CD4-positive, alpha-beta T cell treated with Interleukin-17A for 1 hour (primary cell): ENCODE measurements at places on chromosomes 16 and 17.

DNA sequence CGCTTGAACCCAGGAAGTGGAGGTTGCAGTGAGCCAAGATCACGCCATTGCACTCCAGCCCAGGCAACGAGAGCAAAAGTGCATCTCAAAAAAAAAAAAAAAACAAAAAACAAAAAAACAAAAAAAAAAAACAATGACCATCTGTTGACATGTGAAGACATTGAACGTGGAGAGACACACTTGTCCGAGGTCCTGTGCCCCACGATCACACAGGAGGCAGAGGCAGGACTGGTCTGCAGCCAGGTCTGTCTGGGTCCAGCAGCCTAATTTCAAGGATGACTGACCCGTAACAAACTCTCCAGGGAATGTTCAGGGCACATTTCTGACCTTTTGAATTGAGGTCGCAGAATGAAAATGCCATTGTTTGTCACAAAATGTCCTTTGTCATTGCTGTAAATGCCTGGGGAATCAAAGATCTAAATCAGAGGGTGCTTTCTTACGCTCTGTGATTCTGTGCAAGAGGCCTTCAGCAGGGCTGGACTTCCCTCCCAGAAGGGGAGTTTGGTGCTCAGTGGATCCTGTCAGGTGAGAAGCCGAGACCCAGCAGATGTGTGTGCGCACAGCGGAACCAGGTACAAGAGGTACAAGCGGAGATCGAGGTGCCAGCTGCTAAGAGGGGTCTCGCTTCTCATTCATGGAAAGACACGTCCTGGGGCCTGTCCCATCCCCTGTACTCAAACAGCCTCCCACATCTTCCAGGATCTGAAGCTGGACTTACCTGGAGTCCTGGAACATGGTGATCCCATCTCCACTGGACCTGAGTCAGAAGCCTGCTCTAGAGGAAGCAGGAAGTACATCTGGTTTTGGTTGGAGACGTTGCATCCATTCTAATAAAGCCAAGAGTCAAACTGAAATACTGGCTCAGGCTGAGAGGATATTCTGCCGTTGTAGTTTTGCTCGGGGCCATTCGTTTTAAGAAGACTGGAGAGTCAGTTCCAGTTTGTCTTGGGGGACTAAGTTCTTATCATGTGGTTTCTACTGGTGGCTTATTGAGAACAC lies 95.8 kb downstream of the IRF8 start:
- DNase-seq: no peak

GRCh38 chr17:80986046-80986445 lies 5.6 kb upstream of the CHMP6 start:
- no peak for DNase-seq

DNA sequence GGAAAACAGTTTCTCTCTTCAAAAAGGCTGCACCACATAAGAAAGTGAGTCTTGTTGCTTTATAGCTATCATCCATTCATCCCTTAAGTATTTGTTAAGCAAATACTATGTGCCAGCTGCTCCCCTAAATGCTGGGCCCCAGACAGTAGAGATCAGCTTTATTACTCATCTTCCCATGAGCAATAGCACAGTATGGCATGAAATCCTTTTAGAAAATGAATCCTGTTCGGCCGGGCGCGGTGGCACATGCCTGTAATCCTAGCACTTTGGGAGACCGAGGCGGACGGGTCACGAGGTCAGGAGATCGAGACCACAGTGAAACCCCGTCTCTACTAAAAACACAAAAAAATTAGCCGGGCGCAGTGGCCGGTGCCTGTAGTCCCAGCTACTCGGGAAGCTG lies 99.5 kb downstream of the MYO1D start:
- no peak for DNase-seq

DNA sequence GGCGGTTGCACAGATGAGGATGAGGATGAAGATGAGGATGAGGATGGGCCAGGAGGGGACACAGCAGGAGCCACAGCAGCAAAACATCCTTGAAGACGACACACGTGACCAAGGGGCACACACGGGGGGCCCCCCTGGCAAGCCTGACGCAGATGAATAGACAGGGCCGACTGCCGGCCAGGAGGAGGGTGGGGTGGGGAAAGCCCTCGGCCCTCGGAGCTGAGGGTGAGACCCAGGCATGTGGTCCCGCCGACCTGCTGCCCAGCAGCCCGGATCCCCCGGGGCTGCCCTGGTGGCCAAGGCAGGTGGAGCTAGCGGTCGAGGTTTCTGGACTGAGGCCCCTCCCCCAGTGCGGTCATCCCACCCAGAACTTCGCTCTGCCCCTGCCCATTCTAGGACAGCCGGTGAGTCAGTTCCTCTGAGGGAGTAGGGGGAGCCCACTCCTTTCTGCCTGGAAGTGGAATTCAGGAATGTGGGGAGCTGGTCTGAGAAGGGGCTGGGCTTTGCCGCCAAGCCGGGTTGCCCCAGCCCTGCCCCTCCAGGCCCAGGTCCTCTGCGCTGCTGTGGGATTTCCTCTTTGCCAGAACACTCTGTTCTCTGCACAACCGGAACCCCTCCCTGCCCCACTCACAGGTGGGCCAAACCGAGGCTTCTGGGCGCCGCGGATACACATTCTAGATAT lies 9.9 kb downstream of the CYGB start:
- DNase-seq: peak; percentile 65

DNA sequence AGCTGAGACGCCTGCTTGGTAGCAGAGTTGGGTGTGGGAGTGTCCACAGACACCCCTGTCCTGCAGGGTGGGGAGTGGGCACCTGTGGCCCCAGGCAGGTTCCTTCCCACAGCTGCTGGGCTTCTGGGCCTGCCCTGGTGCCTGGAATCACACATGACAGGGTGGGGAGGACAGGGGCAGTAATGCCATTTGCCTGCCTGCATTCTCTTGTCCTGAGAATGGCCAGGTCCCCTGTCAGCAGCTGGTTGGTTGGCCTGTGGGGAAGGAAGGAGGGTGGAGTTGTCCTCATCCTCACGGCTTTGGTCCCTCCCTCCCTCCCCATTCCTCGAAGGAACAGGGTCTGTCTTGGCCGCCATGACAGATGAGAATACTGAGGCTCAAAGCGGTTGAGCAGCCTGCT lies 5.2 kb downstream of the PRSS53 start:
- no peak for DNase-seq

- no peak for DNase-seq
Observed at GRCh38 chr17:50668025-50668837, 33.5 kb downstream of the ABCC3 start.

- peak; percentile 59 for DNase-seq
Observed at GRCh38 chr17:1532836-1533602, 16.6 kb upstream of the INPP5K start.

DNA sequence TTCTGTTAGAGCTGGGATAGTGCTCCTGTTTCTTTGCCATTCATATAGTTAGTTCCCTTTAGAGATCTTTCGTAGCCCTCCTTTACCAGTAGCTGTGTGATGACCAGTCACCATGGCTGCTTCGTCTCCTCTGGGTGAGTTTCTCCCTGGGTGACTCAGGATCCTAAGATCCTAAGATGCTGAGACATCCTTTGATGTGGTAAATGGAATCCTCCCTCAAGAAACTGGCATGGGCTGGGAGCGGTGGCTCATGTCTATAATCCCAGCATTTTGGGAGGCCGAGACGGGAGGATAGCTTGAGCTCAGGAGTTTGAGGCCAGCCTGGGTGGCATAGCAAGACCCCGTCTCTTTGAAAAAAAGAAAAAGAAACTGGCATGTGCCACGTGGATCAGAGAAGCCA lies 5.9 kb downstream of the PHAF1 start:
- DNase-seq: no peak

GRCh38 chr17:76830987-76831715 lies 37.1 kb upstream of the MGAT5B start:
- no peak for DNase-seq
